Lower lobe of right lung (tissue), 2 donors: ENCODE measurements at places on chromosomes 5 and 9. TPM values are rescaled to one million over a fixed set of nuclear protein-coding genes. Genes with fewer than 3 reads are reported as not detected.

- H3K27ac ChIP-seq: peak overlapping the region; percentile 78
- no peaks in the 10 kb centered on the region for H3K36me3 ChIP-seq
- H3K27me3 ChIP-seq: no peaks in the 10 kb centered on the region
- DNase-seq: no peak
- peak overlapping the region; percentile 91 for H3K4me3 ChIP-seq
- peaks cover 23% of the 10 kb centered on the region for H3K4me1 ChIP-seq
Observed at GRCh38 chr9:129027224-129027684, 877 bp downstream of the SH3GLB2 start.

DNA sequence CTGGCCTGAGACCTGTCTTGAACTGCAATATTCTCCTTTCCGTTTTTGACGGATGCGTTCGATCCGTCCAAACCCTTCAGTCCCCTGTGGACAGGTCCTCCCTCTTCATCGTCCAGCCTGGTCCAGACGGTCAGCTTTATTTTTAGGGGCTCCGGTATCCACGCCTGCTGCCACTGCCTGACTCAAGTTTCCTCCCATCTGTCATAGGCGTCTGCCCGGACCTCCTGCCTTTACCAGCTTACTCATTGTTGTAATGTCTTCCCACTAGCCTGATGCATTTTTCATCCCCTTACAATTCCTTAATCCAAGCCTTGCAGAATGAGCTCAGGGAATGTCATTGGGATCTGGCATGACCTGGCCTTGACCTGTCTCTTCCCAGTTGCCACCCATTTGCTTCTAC lies 145.8 kb downstream of the TENT4A start:
- DNase-seq: no peak
- no peaks in the 10 kb centered on the region for H3K36me3 ChIP-seq
- no peak overlapping the region for H3K4me3 ChIP-seq
- no peaks in the 10 kb centered on the region for H3K27me3 ChIP-seq
- no peak overlapping the region for H3K27ac ChIP-seq

Gene GDNF
- total RNA-seq: not detected

GRCh38 chr5:163496286-163496685 lies 9.1 kb upstream of the MAT2B start:
- no peak for DNase-seq
- H3K27ac ChIP-seq: no peak overlapping the region
- H3K27me3 ChIP-seq: no peaks in the 10 kb centered on the region
- no peak overlapping the region for H3K4me3 ChIP-seq
- no peaks in the 10 kb centered on the region for H3K36me3 ChIP-seq
- no peaks in the 10 kb centered on the region for H3K4me1 ChIP-seq

- no peak for DNase-seq
- peak overlapping the region; percentile 5 for H3K4me3 ChIP-seq
- peaks cover 43% of the 10 kb centered on the region for H3K4me1 ChIP-seq
- no peaks in the 10 kb centered on the region for H3K27me3 ChIP-seq
- peak overlapping the region; percentile 69 for H3K27ac ChIP-seq
Observed at GRCh38 chr5:1552521-1553255, 28.9 kb upstream of the LPCAT1 start.

- no peaks in the 10 kb centered on the region for H3K4me1 ChIP-seq
- H3K27me3 ChIP-seq: no peaks in the 10 kb centered on the region
- H3K4me3 ChIP-seq: no peak overlapping the region
- no peaks in the 10 kb centered on the region for H3K36me3 ChIP-seq
- DNase-seq: no peak
Observed at GRCh38 chr5:126267438-126267837, 155.8 kb upstream of the GRAMD2B start.

DNA sequence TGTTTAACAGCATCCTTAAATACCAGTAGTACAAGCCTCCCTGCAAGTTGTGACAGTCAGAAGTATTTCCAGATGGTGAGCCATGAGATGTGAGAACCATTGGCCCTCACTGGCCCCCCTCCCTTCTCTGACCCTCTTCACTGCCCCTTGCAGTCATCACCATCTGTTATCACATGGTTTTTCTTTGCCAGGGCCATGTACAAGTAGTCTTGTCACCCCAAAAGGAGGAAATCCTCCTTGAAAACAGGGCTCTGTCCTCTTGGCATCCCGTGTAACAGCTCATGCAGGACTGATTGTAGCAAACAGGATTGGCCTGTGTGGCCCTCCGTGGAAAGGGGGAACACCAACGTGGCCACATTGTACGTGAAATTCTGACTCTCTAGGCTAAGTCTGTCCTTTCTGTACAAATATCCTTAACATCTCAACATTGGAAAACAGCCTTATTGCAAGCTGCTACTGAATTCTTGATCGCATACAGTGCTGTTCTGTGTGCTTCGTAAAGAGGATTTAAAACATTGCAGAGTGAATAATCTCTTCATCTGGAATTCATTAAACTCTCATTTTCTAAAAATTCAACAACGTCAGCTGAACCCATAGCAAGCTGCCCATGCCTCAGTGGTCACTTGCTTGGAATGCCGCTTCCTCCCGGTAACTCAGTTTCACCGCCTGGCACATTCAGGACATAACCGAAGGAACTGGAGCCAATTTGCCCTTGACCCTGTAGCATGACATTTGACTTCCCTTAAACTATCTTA lies 171.7 kb downstream of the ATPSCKMT start:
- no peaks in the 10 kb centered on the region for H3K36me3 ChIP-seq
- no peaks in the 10 kb centered on the region for H3K4me1 ChIP-seq
- no peaks in the 10 kb centered on the region for H3K27me3 ChIP-seq
- no peak overlapping the region for H3K27ac ChIP-seq
- no peak overlapping the region for H3K4me3 ChIP-seq

DNA sequence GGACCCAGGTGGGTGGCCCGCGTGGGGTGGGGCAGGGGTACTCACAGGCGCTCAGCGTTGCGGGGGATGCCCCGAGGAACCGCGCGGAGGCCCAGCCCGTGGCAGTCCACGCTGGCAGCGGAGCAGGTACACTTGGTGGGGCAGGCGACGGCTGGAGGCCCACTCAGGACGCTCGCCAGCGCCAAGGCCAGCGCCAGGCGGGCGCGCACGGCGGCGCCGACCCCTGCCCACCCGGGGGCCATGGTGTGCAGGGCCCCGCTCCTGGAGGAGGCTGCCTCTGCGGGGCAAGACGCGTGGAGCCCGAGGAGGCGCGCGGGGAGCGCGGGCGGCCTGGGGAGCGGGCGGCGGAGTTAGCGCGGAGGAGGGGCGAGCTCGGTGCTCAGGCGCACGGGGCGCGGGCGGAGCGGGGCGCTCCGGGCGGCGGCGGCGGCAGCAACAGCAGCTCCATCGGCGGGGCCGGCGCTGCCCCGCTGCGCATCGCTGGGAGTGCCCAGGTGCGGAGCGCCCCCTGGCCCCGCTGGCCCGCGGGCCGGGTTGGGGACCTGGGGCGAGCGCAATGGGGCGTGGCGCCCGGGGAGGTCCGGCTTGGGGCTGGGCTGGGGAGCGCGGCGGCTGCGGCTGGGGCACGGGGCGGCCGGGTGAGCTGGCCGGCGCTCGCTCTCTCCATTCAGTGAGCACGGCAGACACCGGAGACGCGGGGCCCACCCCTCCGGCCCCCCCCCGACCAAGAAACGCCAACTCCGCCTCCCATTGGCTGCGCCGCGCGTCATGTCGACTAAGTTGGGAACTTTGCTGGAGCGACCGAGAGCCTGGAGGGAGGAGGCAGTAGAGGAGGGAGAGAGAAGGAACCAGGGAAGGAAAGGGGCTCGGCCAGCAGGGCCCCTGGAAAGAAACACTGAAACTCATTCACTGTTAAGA lies at the start of gene SLIT3:
TSS of gene SLIT3 (minus strand) at position 672 of the 918 bp plus-strand sequence. CDS start at position 242, 430 bp downstream.
- peak within 1 kb of the TSS; percentile 71 for H3K27ac ChIP-seq
- H3K36me3 ChIP-seq: no peaks in the 10 kb centered on the region
- DNase-seq: no peak
- H3K4me1 ChIP-seq: peaks cover 6% of the 10 kb centered on the region

DNA sequence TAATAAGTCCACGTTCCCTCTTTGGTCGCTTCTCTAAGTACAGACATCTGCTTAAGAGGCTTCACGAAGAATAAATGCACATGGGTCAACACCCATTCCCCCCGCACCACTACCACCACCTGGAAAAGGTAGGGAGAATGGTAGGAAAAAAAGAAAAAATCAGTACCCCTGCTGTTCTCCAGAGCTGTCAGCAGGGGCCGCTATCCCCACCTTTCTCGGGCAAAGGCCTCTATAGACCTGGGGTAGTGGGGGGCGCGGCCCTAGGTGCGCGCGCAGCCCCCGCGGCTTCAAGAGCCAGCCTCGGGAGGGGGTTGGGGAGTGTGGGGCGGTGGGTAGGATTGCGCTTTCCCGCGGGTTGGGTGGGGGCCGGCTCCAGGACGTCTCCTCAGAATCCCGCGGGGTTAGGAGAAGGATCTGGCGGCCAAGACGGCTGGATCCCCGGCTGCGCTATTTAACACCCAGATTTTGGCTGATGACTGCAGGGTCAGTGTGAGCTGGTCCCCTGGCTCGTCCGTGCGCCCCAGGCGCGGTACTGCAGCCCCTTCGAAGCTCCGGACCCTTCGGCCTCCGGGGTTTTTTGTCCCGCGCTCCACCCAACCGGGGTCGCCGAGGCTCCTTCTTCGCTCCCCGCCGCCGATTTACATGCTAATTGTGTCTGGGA lies 1.6 kb upstream of the SEMA6A start:
- H3K4me1 ChIP-seq: peaks cover 45% of the 10 kb centered on the region
- DNase-seq: peak; percentile 63
- H3K27ac ChIP-seq: no peak overlapping the region

DNA sequence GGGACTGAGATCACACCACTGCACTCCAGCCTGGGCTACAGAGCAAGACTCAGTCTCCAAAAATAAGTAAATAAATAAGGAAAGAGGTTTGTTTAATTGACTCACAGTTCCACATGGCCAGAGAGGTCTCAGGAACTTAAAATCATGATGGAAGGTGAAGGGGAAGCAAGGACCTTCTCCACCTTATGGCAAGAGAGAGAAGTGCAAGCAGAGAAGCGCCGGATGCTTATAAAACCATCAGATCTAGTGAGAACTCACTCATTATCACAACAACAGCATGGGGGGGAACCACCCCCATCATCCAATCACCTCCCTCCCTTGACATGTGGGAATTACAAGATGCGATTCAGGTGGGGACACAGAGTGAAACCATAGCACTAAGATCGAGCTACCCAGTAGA lies 22.8 kb upstream of the RGMB start:
- DNase-seq: no peak
- H3K36me3 ChIP-seq: no peaks in the 10 kb centered on the region
- H3K27me3 ChIP-seq: no peaks in the 10 kb centered on the region

DNA sequence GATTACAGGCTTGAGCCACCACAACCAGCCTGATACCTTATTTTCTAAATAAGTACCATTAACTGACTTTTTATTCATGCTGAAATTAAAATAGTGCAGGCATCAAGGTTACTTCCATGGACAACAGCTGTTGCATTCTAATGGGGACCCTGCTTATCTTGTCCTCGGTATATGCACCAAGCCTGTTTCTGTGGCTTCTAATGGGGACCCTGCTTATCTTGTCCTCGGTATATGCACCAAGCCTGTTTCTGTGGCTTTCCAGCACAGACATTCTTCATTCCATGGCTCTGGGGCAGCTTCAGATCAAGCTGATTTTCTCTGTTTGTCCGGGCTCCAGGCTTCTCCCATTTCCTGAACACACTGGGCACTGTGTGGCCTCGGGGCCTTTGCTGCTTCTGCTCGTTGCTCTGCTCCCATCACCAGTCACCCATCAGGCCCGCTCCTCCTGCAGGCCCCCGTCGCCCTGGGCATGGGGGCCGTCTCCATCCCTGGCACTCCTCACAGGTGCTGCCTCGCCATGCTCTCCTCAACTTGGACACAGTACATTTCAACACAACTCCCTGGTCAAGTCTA lies 30.7 kb downstream of the ZNF354A start:
- no peak overlapping the region for H3K27ac ChIP-seq
- no peaks in the 10 kb centered on the region for H3K4me1 ChIP-seq
- no peak for DNase-seq
- H3K4me3 ChIP-seq: no peak overlapping the region
- no peaks in the 10 kb centered on the region for H3K36me3 ChIP-seq
- H3K27me3 ChIP-seq: no peaks in the 10 kb centered on the region

Gene GADD45G
- total RNA-seq: 14.4 TPM

DNA sequence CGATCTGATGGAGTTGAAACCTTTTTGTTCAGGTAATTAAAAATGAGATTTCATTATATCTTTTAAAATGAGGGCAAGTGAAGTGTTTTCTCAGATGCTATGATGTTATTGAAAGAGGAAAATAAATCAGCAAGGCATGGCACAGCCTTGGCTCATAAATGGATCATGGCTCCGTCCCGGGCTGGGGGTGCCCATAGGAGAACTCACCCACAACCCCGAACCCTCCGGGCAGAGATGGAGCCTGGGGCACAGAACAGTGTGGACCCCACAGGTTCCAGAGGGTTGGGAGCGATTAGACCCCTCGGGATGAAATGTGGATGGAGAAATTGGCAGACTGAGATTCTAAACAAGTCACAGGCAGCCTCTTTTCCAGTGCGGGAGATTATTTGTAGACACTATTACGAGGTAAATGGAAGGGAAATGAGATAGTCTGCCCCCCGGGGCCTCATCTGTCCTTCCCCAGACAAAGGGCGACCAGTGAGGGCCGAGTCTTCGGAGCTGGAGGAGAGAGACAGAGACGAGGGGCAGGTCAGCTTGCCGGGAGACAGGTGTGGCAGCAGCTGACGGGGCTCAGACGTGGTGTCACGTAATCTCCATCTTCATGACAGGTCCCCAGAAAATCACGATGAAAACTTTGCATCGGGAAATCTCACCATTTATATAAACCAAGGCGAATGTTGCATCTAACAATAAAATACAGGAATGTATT lies 33.7 kb downstream of the NDUFS6 start:
- no peak overlapping the region for H3K27ac ChIP-seq
- no peak overlapping the region for H3K4me3 ChIP-seq
- H3K36me3 ChIP-seq: no peaks in the 10 kb centered on the region
- H3K4me1 ChIP-seq: no peaks in the 10 kb centered on the region
